ENCODE measurements at places on chromosomes 7 and 10.
A peak's percentile ranks its signal among the peaks of the same experiment; 100 is the strongest.

GRCh38 chr7:21140622-21141021 is 287.3 kb upstream of the SP4 start:
- DNase-seq: no peak

DNA sequence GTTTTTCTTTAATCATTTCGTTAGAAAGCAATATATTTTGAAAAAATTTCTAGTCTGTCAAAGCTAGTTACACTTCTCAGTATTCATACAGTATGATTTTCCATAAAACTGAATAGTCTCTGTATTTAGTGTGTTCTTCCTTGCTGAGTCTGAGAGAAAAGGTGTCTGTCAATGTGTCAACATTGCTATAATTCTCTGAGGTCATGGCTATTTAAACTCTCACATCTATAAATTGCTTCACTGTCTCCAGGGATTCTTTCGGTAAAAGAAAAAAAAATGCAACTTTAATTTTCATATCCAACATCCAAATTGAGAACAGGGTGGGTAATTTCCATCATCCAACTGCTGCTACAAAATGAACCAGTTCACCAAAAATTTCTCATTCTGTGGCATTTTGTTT is 319.7 kb upstream of the GHITM start:
- DNase-seq: no peak

DNA sequence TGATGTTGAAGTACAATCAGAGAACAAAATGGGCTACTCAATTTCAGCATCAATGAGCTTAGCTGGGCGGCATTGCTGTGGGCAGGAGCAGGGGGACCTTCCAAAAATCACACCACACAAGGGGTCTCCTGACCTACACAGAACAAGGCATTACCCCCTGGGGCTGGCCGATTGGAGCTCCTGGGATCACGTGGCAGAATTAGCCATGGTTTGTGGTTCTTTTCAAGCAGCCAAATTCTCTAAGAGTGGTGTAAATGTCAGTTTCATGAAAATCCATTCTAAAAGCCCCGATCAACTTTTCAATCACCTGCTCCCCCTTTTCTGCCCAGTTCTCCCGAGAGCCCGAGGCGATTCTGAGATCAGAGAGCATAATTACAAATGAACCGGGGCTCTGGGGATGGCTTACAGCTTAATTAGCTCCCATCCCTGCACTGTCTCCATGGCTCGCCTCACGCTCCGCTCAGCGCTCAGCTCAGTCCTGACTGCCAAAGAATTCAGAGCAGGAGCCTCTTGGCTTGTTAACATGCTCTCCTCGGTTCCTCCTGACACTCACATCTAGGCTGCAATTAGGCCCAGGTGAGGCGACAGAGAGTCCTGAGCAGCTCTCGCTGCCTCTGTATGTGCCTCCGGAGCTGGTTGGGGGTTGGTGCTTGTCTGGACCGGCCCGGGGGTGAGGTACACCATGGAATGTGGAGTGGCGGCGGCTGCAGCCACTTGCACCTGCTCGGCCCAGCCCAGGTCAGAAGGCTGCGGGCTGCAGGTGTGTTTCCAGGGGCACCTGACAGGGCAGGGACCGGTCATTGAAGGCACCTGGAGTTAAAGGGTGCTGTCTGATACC is 111.8 kb downstream of the WDR11 start:
- peak; percentile 53 for DNase-seq

DNA sequence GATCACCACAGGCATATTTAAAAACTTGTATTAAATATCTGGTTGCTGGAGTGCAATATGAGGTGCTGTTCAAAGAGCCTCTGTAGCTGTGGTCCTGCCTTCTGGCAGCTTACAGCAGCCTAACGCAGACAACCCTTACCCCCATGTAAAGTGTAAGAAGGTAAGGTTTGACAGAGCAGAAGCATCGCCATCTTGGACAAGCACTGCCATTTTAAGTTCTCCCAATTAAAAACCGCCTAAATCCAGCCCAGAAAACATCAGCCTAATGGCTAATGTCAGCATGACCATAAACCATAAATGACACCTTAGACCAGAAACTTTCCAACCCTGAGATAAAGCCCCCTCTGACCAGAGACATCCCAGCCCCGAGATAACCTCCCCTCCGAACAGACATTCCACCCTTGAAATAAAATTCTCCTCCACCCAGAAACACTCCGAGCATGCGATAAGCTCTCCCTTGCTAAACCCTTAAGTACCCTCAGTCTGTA is 5.3 kb upstream of the OIT3 start:
- no peak for DNase-seq

- DNase-seq: no peak
Measured at GRCh38 chr10:16717622-16718395, 99.4 kb downstream of the RSU1 start.

- no peak for DNase-seq
Measured at GRCh38 chr10:111233439-111233838, 156.6 kb downstream of the ADRA2A start.

GRCh38 chr10:6165221-6165725 is 37.5 kb upstream of the PFKFB3 start:
- DNase-seq: no peak

GRCh38 chr10:110305767-110306451 is 1.2 kb upstream of the SMNDC1 start:
- no peak for DNase-seq

DNA sequence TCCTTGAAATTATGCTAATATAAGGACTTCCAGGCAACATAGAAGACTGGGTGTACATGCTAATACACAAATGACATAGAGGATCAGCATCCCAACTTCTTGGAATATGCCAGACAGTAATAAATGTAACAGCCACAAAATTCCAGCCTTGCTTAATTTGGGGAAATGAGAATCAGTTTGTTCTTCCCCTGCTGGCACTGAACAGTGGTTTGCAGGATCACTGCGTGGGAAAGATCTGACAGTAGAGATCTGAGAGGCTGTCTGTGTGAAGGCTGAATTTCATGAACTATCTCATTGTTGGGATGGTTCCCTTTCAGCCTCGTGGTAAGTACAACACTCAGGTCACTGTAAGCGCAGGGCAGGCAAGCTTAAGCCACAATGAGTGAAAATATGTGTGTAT is 1078.0 kb downstream of the LRMDA start:
- no peak for DNase-seq

Measured in glutamatergic neuron (in vitro differentiated cells).